ENCODE measurements at places on chromosomes 3 and 15. TPM values are rescaled to one million over a fixed set of nuclear protein-coding genes. Genes with fewer than 3 reads are reported as not detected.

NR1I2 gene
- total RNA-seq = not detected

GJD2 gene
- total RNA-seq = not detected

UPK1B gene
- 13.0 TPM for total RNA-seq

GOLGA8S gene
- not detected for total RNA-seq

OCA2 gene
- 0.72 TPM for total RNA-seq

ZPLD1 gene
- 1.7 TPM for total RNA-seq

MYRIP gene
- under 0.01 TPM for total RNA-seq

CHRNA3 gene
- not detected for total RNA-seq

MEGF11 gene
- not detected for total RNA-seq

SUCNR1 gene
- total RNA-seq = not detected

CPEB1 gene
- total RNA-seq = not detected

GOLGA6L4 gene
- 0.21 TPM for total RNA-seq

CFAP161 gene
- not detected for total RNA-seq

NKIRAS1 gene
- total RNA-seq = 9.9 TPM

ALPK3 gene
- total RNA-seq = under 0.01 TPM

TM4SF4 gene
- total RNA-seq = not detected

ARIH1 gene
- 28.2 TPM for total RNA-seq

P2RY13 gene
- total RNA-seq = not detected

COL7A1 gene
- 273 TPM for total RNA-seq

TMEM207 gene
- total RNA-seq = not detected

GOLGA6B gene
- total RNA-seq = not detected

CLASP2 gene
- total RNA-seq = 48.8 TPM

FGF12 gene
- 0.24 TPM for total RNA-seq

TYRO3 gene
- 5.5 TPM for total RNA-seq

TRIM42 gene
- not detected for total RNA-seq

CXCR6 gene
- total RNA-seq = not detected

CHRNA5 gene
- total RNA-seq = 2.6 TPM

USP13 gene
- total RNA-seq = 2.4 TPM

TP53BP1 gene
- total RNA-seq = 28.0 TPM

DUOXA2 gene
- total RNA-seq = not detected

FAN1 gene
- 14.0 TPM for total RNA-seq

PPM1M gene
- total RNA-seq = 6.0 TPM

RBPMS2 gene
- total RNA-seq = not detected

KLHL40 gene
- total RNA-seq = not detected

MYZAP gene
- 1.3 TPM for total RNA-seq

PGBD4 gene
- total RNA-seq = 1.5 TPM

TP63 gene
- total RNA-seq = 73.3 TPM

FGD5 gene
- under 0.01 TPM for total RNA-seq

SLC12A1 gene
- not detected for total RNA-seq

BOC gene
- total RNA-seq = 0.72 TPM

AP3B2 gene
- not detected for total RNA-seq

RETNLB gene
- not detected for total RNA-seq

CLRN1 gene
- total RNA-seq = not detected

GOLGA8Q gene
- 0.64 TPM for total RNA-seq

KCNH8 gene
- total RNA-seq = not detected

NRROS gene
- total RNA-seq = not detected

OR5K2 gene
- not detected for total RNA-seq

CELSR3 gene
- 3.4 TPM for total RNA-seq

EXD1 gene
- total RNA-seq = 0.72 TPM

HYKK gene
- 0.96 TPM for total RNA-seq

RFC4 gene
- 16.4 TPM for total RNA-seq

GRIP2 gene
- not detected for total RNA-seq

LDHAL6B gene
- total RNA-seq = not detected

CLPX gene
- total RNA-seq = 30.1 TPM

EPHB1 gene
- total RNA-seq = not detected

CTXND1 gene
- not detected for total RNA-seq

SEMA3B gene
- total RNA-seq = 15.6 TPM

TM4SF18 gene
- 8.0 TPM for total RNA-seq

GFM1 gene
- total RNA-seq = 54.5 TPM

Data from tracheal epithelial cell (primary cell).